ENCODE measurements at places on chromosomes 1 and 21. TPM values are rescaled to one million over a fixed set of nuclear protein-coding genes. Genes with fewer than 3 reads are reported as not detected.

- DNase-seq: peak; percentile 47
Measured at GRCh38 chr1:30087465-30087864, 635.9 kb downstream of the MATN1 start.

DNA sequence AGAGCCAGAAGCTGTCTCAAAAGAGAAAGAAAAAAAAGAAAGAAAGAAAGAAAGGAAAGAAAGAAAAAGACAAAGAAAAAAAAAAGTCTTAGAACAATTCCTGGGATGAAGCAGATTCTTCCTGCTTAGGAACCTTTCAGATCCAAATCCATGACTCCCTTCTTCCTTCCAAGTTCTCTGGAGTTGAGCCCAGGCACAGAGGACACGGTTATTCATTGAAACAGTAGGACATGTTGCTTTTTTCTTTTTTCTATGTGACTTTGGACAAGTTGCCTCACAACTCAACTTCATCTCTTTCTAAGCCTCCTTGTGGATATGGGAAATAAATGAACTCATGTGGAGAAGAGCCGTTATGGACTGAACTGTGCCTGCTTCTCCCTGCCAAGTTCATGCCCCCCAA is 14.7 kb upstream of the TNFRSF8 start:
- no peak for DNase-seq

The SIPA1L2 gene
- total RNA-seq: 6.2 TPM

The JTB gene
- 142 TPM for total RNA-seq

The RUNX3 gene
- 8.6 TPM for total RNA-seq
